ENCODE measurements at places on chromosomes 3 and 15.

DNA sequence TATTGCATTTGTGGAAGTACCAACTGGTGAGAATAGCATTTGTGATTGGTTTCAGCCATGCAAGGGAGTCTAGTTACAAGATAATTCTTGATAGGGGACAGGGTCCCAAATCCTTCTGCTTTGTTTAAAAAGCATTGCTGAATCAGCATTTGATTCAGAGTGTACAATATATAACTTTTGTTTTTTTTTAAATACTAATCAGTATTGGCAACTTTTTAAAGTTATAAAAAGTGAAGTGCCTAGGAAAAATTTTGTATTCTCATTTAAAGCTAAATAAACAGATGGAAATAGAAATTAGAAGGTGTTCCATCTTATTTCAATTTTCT, 75.4 kb upstream of the SLC25A26 start:
- no peak for DNase-seq

DNA sequence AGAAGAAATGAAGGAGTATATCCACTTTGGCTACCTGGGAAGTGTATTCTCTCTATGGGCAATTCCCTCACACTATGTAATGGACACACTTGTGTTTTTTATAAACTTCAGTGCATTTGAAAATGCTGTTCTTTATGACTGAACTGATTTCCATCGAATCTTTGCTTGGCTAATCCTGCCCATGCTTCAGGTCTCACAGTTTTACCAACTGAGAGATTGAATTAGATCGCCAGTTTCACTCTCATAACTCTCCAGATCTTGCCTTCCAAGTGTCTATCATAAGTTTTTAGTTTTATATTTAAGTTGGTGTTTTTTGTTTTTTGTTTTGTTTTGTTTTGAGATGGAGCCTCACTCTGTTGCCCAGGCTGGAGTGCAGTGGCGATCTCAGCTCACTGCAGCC, 73.5 kb upstream of the MBNL1 start:
- no peak for DNase-seq

GRCh38 chr3:44875596-44875995, 1.2 kb downstream of the TGM4 start:
- DNase-seq: no peak

- DNase-seq: no peak
Measured at GRCh38 chr3:108620250-108620649, 30.7 kb downstream of the DZIP3 start.

DNA sequence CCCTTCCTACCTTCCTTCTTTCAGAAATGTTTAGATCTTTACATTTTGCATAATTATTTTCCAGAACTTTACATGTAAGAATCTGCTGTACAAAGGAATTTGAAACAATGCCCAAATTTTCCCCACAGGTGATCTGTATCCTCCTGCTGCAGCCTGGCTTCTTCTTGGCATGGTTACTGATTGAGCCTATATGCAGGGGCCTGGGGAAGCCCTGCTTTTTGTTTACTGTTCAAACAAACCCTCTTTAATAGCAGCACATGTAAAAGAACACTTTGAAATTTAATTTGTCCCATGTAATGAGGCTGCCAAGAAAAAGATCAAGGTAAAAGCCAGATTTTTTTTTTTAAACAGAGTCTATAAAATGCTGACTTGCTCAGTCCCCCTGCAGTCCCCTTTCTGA, 432.2 kb downstream of the TUSC7 start:
- peak; percentile 13 for DNase-seq

DNA sequence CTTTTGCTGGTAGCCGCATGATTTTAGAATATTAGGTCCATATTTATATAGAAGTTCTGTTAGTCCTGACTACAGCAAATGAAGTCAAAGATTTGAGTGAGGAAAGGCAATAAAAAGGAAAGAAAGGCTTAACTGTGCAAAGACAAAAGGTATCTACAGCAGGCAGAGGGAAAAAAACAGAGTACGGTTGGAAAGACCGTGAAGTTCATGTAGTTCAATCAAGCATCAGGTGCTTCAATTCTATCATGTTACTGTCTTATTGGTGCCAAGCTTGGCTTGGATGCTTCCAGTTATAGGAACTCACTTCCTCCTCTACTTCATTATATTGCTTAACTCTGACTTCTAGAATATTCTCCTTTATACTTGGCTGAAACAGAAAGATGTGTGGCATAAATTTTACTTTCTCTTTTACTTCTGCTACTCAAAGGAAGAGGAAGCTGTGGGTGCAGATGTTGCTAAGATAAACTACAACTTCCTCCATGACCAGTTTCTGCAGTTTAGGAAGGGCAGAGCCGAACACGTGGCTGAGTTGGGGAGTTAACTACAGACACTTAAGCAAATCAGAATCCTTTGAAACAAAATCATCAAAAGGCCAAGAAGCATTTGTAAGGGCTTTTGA, 72.6 kb upstream of the ZBED2 start:
- DNase-seq: no peak

DNA sequence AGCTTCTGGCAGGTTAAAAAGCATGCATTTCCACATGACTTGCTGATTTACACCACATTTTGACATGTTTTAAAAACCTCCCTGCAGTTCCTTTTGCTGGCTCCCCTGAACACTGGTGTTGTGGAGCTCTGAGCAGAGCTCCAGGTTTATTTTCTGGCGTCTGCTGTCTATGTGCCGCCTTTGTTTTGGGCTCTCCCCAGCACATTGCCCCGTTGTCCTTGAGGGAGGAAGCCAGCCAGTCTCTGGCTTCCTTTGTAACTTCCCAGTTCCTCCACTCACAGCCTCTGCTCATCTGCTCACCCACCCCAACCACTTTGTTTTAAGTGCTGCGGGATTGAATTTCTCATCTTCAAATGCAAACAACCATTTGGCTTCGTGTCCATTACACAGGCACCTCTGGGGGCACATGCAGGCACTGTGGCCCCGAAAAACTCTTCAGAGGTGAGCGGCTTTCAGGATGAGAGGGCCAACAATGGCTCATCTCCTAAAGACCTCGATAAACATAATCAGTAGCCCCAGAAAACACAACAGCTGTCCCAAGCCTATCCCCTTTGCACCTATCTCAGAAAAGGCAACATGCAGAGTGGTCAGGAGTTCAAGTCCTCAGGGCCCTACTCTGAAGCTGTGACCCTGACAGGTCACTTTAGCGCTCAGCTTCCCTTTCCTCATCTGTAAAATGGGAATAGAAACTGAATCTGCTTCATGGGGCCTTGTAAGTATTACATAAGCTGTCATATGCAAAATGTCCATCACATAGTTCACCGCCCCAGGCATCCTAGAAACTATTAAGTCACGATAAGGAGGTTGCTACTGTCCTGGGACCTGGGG, 1.3 kb upstream of the MEF2A start:
- DNase-seq: no peak

- no peak for DNase-seq
Measured at GRCh38 chr3:12578742-12579141, 21.9 kb downstream of the MKRN2 start.

DNA sequence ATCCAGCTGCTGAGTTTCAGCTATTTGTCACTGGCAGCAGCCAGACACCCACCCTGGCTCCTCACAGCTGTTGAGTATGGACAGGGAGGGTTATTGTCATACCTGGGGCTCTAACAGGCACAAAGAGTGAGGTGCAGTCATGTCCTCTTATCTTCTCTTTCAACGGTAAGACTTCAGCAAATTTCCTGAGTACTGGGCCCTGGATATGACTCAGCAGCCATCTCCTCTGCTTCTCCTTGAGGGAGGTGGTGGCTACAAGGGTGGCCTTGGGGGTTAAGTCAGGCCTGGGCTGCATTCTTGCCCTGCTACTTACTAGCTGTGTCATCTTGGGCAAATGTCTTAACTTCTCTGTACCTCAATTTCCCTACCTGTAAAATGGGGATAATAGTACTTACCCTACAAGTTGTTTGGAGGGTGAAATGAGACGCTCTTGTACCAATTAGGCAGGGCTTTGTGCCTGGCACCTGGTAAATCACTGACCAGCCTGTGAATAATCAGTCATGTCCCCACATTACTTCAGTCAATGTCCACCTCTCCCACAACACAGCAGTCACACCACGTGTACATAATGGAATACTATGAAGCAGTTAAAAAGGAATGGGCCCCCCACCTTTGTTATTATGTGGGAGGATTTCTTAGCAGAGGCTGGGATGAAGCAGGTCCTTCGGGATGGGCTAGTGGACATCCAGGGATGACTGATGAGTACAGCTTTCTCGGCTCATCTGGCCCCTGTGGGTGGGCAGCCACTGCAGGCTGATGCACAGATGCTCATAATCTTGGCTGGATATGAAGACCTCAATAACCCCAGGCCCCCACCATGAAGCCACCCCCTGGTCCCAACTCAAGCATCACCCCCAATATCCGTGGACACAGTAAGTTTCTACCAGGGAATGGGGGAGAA, 528.8 kb downstream of the SHQ1 start:
- no peak for DNase-seq

All from DMS153 (cell line).